ENCODE measurements at places on chromosomes 3 and 15. TPM values are rescaled to one million over a fixed set of nuclear protein-coding genes. Genes with fewer than 3 reads are reported as not detected.

P2RY14 gene
- polyA plus RNA-seq, result 6.4 TPM

GUCA1C gene
- not detected for polyA plus RNA-seq

MRAS gene
- 23.6 TPM for polyA plus RNA-seq

LTK gene
- 2.4 TPM for polyA plus RNA-seq

HACD2 gene
- 33.6 TPM for polyA plus RNA-seq

TMEM212 gene
- polyA plus RNA-seq, result 4.6 TPM

CXCR6 gene
- 1.3 TPM for polyA plus RNA-seq

HHATL gene
- 0.36 TPM for polyA plus RNA-seq

CEP19 gene
- polyA plus RNA-seq, result 4.1 TPM

LSAMP gene
- 17.3 TPM for polyA plus RNA-seq

DNA sequence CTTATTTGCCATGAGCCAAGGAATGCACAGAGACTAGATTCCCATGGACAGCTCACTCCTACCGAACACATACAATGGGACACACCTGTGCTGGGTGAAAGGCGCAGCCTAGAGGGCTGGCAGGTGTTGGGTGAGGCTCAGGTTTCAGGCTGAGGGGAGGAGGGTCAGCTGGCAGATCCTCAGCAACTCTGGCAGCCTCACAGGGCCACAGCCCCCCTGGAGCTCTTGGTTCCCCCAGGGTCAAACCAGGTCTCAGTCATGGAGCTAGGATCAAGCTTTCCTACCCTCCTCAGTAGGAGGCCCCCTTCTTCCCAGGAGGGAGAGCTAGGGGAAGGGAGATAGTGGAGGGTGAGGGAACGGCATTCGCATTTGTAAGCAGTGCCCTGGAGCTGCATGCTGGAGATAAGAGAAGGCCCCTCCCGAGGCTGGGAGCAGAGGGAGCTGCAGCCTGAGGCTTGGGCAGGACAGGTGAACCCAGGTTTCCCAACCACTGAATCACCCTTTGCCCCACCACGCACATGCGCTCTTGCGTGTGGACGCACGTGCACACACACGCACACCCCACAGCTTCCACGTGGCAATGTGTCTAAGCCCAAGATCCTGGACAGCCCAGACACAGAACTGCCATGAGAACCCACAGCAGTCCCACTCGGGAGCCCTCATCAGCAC is 26.3 kb upstream of the TFRC start:
- no peak for DNase-seq

DNA sequence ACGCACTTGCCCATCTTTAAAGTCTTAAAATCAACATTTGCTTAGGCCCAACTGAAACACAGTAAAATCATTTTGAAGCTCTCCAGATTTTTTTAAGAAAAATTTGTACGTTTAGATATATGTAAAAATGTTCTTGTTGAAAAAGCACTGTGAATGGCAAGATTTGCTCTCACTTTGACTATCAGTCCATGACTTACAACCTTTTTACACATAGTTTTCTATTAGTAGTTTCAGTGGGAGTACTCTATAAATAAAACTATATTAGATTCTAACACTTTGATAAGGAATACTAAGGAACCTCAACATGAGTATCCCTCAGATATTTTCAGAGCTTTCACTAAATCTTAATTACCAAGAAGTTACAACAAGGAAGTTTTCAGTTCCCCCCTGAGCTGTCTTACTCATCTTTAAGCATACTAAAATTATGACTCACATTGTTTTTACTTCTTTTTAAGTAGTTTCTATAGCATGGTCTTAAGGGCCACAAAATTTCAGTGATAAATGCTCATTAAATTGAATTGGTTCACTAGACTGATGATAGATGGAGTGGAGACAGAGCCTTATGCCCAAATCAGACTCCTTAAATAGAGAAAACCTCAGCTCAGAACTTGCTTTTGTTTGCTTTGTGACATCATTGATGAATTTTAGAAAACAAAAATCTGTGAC is 31.6 kb upstream of the RAP2B start:
- DNase-seq, result no peak

- DNase-seq, result no peak
These were observed 68.7 kb downstream of the LRTM1 start for GRCh38 chr3:54859184-54859583.

- DNase-seq, result no peak
These were observed 38.4 kb downstream of the AGTR1 start for GRCh38 chr3:148736086-148736485.

DNA sequence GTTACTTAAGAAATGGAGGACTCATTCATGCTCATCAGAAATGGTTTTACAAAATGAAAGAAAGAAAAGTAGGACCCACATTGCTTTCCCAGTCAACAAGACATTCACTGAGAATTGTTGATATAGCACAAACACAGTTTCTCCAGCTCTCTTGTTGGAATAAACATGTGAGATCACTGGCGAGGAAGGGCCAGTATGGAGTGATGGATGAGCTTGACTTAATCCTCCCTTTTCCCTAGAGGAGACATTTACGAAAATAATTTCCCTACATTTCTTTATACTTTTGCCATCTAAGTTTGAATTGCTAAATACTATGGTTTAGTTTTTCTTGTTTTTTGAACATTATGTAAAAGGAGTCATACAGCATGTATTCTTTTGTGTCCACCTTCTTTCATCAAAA is 15.9 kb upstream of the UBE3A start:
- DNase-seq, result no peak

DNA sequence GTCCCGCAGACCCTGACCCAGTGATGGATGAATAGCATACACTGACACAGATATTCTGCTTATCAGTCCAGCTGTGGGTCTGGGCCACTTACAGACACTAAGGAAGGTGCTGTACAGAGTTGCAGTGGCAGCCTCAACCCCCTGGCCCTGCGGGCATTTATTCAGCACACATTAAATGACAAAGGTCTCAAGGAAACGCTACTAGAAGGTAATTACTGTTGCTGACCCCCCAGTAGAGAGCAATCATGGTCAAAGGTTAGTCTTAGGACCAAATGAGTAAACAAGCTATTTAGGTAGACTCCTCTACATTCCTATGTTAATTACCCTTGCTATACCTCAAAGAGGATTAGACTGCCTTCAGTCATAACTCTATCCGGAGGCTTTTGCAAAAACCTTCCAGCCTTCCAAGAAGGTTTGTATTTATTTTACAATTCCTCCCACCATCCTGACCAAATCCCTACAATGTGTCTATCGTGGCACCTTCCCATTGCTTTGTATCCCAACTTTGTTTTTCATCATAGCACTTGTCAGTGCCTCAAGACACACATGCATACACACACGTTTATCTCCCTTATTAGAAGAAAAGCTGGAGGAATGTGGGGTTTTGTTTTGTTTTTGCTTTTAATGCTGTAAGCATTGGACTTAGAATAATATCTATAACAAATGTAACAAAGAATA is 227.9 kb downstream of the PYDC2 start:
- DNase-seq, result no peak

GRCh38 chr3:43074482-43074881 is 31.4 kb downstream of the POMGNT2 start:
- no peak for DNase-seq

GRCh38 chr3:66418475-66418931 is 82.3 kb downstream of the LRIG1 start:
- DNase-seq, result no peak

DNA sequence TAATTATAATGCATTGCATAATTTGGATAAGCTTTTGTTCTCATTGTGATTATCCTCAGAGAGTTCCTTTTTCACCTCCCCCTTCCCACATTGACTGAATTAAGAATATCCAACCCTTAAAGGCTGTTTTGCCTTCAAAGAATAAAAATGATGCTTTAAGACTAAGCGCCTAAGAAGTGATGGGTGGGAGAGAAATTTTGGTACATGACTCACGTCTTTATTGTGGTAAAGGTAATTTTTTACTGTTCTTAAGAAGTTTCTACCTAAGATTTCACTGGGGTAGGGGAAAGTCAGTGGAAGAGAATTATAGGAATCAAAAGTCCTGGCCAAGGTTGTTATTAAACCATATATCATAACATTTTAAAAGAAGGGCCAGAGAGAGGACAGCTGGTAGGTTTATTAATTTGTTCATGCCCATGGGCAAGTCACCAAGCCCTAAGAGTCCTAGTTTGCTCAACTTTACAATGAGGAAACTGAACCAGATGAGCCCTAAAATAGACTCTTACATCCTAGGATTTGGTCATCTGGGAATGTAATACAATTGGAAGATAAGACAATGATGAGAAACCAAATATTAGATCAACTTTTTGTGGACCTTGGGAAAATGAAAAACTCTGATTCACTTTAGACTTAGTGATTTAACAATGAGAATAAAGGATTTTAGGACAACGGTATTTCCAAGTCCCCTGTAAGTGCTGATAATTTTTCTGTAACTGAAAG is 101.1 kb upstream of the RASGRP1 start:
- no peak for DNase-seq

GRCh38 chr3:143090486-143090885 is 29.1 kb upstream of the CHST2 start:
- no peak for DNase-seq

GRCh38 chr3:193506921-193507320 is 47.8 kb downstream of the ATP13A4 start:
- DNase-seq, result no peak

- no peak for DNase-seq
These were observed 9.1 kb downstream of the TASOR start for GRCh38 chr3:56673781-56674457.

DNA sequence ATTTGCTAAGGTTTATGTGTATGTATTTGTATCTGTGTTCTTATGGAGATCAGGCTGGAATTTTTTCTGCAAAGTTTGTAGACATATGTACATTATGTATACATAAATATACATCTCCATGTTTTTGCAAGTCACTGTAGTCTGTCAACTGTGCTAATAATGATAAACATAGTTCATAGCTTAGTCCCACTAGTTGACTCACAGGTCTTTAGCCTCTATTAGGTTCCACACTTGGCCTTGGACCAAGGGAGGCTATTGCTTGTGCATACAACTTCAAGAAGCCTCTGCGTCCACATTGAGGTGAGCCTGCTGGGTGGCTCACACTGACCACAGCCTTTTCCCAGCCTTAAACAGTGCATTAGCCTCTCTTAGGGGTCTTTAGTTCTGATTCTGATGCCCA is 243.8 kb upstream of the PEX5L start:
- no peak for DNase-seq

DNA sequence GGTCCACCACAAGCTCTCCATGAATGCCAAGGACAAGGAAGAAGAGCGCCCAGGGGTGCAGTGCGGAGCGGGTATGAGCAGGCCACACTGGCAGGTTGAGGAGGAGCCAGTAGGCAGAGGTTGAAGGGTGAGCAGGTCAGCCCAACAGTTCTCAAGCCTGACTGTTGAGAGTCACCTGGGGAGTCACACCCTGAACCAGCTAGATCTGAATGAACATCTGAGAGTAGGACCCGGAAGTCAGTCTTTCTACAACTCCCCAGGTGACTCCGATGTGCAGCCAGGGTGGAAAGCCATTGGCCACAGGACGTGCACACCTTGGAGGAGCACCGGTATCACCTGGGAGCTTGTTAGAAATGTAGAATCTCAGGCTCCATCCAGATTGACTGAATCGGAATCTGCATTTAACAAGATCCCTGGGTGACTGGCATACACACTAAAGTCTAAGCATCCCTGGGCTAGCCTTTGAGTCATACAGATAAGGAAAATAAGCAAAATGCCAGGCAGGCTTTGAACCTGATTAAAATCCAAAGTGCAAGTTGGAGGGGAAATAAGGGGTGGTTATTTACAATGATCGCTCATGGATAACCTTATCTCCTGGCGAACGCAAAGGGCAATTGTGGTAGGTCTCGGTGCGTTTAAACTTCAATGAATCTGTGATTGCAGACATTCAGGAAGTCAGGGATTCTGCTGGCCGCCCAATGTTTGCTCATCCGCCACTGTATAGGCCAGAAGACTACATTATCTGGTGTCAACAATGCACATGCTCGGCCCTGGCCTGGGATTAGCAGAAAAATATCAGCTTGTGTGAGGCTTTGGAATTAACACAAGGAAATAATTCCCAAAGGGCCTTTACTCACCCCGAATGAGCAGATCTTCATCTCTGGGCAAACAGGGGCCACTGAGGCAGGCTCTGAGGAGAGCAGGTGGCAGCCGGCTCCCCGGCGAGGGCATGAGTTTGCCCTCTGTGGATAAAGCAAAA is 11.7 kb upstream of the LYZL4 start:
- no peak for DNase-seq

DNA sequence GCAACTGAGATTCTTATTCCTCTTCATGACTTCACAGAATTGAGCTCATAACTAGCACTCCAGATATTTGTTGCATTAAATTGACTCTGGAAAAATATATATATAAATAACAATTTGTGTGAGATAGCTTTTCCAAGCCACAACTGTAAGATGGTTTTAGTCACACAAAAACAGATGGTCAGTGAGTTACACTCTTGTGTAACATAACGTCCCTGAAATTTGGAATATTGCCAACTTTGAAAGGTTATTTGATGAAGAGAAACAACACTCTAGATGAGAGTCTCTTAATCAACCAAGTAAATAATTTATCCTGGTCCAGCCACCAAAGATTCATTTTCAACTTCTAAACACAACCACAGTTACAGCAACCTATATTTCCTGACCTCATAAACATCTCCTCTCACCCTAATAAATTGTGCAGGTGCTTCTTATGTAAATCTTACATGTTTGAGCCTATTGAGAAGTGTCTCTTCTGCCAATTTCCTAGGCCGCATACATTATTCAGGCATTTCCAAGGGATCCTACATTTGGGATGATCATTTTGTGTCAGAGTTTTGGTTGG is 84.9 kb upstream of the ACP3 start:
- DNase-seq, result no peak

GRCh38 chr3:174960898-174961297 is 101.8 kb downstream of the NAALADL2 start:
- DNase-seq, result no peak

- DNase-seq, result no peak
These were observed 62.0 kb upstream of the MRPL3 start for GRCh38 chr3:131564812-131565211.

DNA sequence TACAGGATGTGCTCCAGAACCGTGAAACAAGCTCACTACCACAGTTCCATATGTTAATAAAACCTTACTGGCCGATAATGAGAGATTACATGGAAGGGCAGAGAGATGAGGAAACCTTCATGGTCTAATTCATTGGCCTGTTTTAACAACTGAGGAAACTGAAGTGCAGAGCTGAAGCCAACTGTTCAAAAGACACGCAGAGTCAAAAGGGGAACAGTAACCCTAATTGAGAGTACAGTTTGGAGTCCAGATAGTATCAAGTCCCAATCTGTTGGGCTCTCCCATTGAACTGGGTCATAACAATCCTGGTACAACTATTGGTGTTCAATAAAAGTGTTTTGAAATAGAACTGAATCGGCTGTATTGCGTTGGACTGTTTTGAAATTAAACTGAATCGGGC is 69.6 kb downstream of the SLC12A8 start:
- DNase-seq, result no peak

DNA sequence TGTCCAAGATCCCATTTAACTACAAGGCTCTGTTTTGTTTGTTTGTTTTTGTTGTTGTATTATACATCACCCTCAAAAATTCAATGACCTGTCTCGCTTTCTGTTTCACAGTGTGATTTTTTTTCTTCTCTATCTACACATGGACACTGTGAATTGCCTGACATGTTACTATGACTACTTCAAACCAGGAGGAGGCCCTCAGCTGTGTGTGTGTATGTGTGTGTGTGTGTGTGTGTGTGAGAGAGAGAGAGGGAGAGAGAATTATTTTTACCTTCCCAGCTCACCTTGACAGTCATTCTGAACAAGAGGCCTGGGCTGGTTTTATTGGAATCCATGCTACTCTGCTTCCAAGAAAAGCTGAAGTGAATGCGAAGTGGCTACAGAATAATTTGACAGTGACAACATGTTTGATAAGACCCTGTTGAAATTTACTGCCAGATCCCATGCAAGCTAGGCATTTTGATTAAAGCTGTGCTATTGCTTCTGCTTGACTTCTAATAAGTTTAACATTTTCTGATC is 841.4 kb downstream of the NSUN3 start:
- DNase-seq, result no peak

Measured in left lung (tissue), 14 donors.